Suppressor macrophage treated with lipopolysaccharide for 4 hours (primary cell): ENCODE measurements at places on chromosomes 6 and 20.
A peak's percentile ranks its signal among the peaks of the same experiment; 100 is the strongest.

DNA sequence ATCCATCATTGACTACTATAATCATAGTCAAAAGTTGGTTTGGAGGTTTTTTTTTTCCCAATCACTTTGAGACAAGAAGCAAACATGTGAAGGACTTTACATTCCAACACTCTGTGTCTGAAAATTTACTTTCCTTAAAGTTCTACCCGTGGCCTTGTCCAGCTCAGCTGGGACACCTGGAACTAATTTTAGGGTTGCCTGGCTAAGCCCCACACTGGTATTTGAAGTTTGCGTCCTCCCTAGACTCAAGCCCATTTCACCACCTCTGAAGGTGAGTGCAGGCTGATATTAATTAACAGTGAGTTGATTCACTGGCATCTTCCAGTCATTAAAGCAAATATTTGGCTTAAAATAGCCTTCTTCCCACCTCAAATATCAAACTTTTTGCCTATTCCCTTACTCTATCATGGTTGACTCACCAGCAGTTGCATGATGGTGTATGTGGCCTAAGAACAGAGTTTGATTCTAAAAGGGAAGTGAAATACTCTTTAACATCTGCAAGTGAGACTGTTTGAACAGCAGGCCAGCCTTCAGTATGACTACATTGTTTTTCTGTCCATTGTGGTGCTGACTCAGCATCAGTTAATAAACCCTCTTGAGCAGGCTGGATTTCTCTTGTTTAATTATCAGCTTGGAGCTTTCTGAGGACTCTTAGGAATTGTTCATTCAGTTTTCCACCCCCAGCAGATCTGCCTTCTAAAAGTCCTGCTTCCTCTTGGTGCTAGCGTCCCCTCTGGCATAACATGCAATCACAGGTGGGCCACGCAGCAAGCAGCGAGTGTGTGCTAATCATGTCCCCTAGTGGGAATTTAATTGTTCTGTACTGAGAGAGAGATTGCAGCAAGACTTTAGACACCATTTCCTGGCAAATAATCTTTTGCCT is 1.8 kb upstream of the PRDM1 start:
- peak; percentile 93 for DNase-seq

DNA sequence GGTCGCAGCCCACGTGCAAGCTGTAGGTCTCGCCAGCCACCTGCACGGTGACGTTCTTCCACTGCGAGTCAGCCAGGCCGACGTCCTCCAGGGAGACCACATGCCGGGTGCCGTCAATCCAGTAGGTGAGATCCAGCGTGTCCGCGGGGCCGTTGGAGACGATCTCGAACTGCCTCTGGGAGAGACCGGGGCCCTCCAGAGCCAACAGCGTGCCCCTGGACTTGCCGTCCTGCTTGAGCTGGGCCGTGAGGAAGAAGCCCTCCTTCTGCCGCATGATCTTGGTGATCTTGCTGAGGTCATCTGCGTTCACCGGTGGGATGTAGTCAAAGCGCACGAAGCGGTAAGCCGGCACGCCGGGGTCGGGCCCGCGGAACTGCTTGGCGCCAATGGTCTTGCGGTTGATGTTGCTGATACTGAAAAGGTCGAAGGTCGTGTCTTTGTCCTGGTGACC is 5.1 kb downstream of the THBS2 start:
- no peak for DNase-seq

- no peak for DNase-seq
Observed at GRCh38 chr6:46677314-46677654, 10.4 kb upstream of the TDRD6 start.

- DNase-seq = no peak
Observed at GRCh38 chr6:7300926-7301325, 12.1 kb downstream of the SSR1 start.

- no peak for DNase-seq
Observed at GRCh38 chr6:44470115-44470464, 82.6 kb downstream of the CDC5L start.
